C1 segment of cervical spinal cord (tissue), 14 donors: ENCODE measurements at places on chromosomes 2 and 18.
A peak's percentile ranks its signal among the peaks of the same experiment; 100 is the strongest.

- DNase-seq, result no peak
These were observed 117.7 kb downstream of the GPD2 start for GRCh38 chr2:156553714-156554442.

GRCh38 chr2:188524519-188525113, 232.9 kb downstream of the GULP1 start:
- DNase-seq, result no peak

GRCh38 chr2:112881217-112881985, 29.6 kb upstream of the IL37 start:
- DNase-seq, result peak; percentile 32

- no peak for DNase-seq
These were observed 1.3 kb downstream of the WDR35 start for GRCh38 chr2:19988600-19988999.

- DNase-seq, result no peak
These were observed 57.3 kb upstream of the PSMD14 start for GRCh38 chr2:161250864-161251436.

- DNase-seq, result no peak
These were observed 135.2 kb downstream of the RHBDD1 start for GRCh38 chr2:226971084-226971483.

- no peak for DNase-seq
These were observed 8.4 kb upstream of the HIBCH start for GRCh38 chr2:190327867-190328572.

DNA sequence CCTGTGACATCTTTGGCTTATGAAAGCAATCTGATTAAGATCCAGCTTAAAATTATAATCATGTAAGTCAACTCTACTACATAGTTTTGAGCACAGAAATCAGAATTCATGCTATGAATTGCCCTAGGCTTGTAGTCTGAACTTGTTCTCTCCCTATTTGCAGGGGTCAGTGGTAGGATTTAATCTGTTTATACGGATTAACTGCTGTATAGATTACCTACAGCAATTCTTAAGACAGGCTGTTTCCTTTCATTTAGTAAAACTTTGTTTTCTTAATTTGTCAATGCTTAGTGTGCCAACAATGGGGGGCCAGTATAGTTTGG, 287.9 kb downstream of the PDE11A start:
- no peak for DNase-seq

DNA sequence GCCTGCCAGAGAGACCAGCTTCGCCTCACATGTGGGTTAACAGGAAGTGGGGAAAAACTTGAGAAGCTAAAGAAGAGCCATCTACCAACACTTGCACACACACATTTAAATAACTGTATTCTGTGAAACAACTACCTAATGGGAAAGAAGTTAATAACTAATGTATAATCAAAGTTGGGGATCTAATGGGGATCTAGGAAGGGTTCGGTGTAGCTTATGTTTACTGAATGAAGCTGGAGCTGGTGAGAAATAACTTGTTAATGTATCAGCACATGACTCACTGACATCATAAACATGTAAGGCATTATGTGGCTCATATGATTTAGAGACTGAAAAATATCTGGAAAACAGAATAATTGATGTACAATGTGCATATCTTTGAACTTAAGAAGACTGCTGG, 421.3 kb upstream of the NXPH2 start:
- no peak for DNase-seq

DNA sequence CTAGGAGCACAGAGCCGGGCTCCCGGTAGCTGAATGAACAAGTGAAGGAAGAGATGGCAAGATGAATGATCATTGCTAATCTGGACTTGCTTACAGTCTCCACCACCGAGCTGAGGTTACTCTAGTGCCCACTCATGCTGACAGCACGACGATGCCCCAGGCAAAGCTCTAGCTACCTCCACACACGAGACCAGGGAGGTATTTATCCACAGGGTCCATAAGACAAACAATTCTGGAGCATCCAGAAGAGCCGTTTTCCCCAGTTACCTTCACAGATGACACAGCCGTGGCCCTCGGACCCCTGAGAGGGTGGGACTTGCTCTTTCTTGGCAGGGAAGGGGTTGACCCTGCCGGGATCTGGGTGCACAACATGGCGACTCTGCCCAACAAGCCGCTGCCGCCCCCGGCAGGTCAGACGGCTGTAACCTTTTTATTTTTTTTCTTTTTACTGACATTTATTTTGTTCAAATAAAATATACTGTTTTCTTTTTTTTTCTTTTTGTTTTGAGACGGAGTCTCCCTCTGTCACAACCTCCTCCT, 120.3 kb downstream of the PXDN start:
- DNase-seq, result no peak

DNA sequence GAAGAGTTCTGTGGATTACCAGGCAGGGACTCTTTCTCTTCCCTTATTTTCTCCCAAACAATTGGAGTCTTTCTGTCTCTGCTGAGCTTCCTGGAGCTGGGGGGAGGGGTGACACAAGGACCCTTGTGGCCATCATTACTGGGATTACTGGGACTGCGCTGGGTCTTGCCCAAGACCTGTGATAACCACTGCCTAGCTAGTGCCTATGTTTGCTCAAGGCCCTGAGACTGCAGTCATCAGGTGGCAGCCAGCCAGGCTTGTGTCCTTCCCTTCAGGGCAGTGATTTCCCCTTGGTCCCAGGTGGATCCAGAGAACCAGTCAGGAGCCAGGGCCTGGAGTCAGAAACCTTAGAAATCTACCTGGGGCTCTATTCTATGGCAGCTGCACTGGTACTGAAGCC, 355.6 kb downstream of the PARD3B start:
- DNase-seq, result no peak

DNA sequence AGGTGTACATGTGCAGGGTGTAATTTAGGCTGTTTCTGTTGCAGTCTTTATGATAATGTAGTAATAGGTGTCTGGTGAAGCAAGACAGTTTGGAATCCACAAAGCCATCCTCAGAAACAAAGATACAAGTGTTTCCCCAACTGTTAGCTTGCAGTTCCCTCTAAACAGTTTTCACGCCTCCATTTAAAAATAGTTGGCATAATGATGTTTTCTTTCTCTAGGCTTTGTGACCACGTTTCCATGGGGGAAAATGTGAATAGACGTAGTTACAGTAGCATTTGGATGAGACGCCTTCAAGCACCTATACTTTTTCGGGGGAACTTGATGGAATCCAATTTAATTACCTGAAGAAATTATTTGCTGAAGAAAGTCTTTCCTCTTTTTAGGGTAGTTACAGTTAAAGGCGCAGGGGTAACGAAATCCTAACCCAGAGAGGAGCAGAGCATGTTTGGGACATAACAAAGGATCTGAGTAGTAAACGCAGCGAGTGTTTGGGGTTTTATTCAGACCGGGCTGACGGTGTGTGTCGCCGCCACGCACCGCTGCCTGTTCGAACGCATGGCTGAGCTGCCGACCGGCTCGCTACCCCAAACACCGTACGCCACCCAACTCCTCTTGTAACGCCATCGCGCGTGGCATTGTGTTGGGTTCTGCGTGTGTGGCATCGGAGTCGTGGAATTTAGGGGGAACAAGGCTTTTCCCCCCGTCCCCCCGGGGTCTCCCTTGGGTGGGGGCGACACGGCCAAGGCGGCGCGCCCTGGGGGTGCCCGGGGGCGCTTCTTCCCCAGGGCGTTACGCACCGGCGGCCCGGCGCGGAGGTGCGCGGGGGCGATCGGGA, 681 bp upstream of the NRP2 start:
- no peak for DNase-seq

DNA sequence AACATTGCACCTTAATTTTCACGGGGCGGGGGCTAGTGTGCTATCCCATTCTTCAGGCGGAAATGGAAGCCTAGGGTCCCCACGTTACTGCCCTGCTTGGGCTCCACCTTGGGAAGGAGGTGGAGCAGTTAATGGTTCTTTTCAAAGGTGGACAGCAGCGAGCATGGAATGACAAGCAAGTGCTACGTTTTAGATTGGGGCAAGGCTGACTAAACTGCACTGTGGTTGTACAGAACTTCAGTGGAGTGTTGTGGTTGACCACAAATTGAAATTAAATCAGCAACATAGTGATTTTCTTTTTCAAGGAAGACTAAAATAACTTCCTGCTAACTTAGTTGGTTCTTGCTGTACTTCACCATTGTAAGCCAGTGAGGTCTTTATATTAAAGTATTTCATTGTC, 47.0 kb downstream of the CHRNA1 start:
- DNase-seq, result no peak

DNA sequence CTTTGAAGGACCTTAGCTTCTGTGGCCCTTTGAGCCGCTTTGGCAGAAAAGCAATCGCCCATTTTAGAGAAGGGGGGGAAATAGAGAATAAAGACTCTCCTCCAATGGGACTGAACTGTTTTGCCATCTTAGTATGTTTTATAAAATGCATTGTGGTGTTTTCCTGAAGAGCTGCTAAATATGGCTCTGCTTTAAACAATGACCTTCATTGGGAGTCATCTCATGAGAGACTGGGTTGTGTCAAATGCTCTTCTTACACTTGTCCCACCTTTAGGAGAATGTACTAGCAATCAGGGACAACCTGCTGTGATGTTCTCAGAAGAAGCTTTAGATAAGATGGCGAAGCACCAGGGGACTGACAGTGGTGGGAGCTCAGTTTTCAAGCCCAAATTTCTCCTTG, 418.9 kb upstream of the POU3F3 start:
- DNase-seq, result no peak

DNA sequence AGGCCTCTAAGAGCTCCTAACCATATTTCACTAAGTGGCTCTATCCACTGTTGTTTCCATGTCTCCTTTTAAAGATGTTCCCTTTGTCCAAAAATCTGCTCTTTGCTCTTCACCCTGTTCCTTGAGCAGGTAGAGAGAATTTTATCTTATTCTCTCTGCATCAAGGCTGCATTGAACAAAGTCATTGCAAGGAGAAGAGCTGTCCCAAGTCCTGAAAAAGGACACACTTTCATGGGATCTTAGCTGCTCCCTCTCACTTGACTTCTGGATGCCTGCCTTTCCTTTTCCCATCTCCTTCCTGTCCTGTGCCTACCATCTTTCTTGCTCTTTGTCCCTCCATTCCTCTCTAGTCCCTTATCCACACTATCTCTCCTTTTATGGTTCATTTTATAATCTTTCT, 235.2 kb upstream of the THSD7B start:
- DNase-seq, result no peak

DNA sequence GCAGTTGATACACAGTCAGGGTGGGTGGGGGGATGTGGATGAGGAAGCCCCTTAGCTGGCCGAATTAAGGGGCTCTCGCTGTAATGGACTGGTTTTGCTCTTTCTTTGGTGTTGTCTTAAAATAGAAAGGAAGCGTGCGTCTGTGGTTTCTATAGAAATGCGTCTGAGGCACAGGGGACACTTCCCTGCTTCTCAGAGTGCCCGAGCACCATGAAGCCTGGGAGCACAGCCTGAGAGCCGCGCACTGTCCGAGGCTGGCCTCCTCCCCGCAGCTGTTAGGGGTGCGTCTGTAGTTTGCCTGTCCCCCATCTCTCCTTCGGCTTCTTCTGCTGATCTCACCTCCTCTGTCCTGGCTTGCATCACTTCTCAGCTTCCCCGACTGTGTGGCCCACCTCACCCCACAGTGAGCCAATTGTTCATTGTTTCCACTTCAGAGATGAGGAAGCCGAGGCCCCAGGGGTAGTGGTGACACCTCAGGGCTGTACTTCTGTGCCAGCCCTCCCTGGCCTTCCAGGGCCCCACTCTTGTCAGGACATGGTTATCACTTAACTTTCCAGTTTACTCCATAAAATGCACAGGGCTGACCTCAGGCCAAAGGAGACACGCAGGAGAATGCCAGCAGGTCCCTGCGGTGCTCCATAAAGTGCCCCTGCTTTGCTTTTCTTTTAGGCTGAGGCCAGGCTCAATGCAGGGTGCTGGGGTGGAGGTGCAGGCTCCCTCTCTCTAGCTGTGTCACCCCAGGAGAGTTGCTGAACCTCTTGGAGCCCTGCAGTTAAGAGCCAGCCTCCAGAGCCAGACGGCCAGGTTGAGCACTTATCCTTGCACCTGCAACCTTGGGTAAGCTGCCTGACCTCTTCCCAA, 210.6 kb downstream of the SEPTIN10 start:
- no peak for DNase-seq

- DNase-seq, result no peak
These were observed 21.6 kb upstream of the FLACC1 start for GRCh38 chr2:201378496-201379397.

GRCh38 chr2:76415821-76416220, 705.1 kb upstream of the GCFC2 start:
- no peak for DNase-seq

DNA sequence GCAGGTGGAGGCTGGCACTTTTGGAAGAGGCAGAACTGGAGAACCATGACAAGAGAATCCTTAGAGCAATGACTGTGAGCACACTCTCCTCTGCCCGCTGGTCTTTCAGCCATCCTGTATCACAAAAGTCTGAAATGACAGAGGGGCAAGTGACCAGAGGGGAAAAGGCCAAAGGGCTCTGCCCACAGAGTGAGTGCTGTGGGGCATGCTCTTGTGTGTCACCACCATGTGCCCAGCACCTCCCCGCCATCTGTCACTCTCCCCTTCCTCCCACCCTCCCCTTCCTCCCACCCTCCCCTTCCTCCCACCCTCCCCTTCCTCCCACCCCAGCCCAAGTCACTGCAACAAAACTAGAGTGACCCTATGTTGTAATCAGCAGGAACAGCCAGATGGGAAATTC, 31.9 kb downstream of the DAW1 start:
- no peak for DNase-seq

DNA sequence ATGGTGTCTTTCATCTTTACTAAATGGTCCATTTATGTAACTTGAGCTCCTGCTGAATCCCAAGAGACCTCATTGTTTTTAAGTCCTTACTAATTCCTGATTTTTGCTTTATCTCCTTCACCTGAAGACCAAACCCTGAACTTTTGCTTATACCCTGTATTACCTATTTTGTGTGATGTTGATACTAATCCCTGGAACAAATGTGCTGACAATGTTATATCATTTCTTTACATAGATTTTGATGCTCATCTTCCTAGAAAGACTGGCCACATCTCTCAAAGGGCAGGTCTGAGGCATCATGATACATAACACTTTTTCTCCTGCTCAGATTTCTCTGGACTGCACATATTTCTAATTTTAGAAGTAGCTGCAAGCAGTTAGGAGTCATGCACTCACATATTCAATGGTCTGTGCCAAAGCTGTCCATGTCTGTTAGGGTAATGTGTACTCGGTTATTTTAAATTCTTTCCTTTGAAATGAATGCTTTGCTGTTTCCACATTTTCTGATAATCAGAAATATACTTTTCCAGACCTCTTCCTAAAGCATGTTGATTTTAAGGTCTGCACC, 427.9 kb upstream of the HNRNPA3 start:
- no peak for DNase-seq

DNA sequence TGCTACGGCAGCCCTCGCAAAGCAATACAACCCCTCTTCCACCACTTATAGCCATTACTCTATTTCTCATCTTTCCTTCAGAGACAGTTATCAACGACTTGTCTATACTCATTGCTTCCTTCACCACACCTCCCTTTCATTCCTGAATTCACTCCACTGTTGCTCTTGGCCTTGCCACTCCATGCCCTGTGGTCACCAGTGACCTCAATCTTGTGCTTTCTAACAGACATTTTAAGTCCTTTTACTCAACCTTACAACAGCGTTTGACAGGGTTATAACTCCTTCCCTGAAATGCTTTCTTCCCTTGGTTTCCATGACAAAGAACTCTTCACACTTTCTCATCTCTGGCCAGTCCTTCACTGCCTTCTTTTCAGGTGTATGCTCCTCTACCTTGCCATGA, 90.6 kb upstream of the CCDC141 start:
- DNase-seq, result no peak
